ENCODE measurements at places on chromosomes 3 and 15. TPM values are rescaled to one million over a fixed set of nuclear protein-coding genes. Genes with fewer than 3 reads are reported as not detected.

The U2SURP gene
- total RNA-seq, result 48.9 TPM

The MUC20 gene
- total RNA-seq, result 1.2 TPM

The CHDH gene
- 0.70 TPM for total RNA-seq

The ARRDC4 gene
- total RNA-seq, result 47.1 TPM

The SLC35G2 gene
- total RNA-seq, result 3.4 TPM

The PROK2 gene
- total RNA-seq, result not detected

The INKA1 gene
- 21.7 TPM for total RNA-seq

The LRRC31 gene
- total RNA-seq, result not detected

The NPAP1 gene
- total RNA-seq, result not detected

The GCHFR gene
- 29.3 TPM for total RNA-seq

The BFSP2 gene
- not detected for total RNA-seq

The SLCO2A1 gene
- 0.05 TPM for total RNA-seq

The IRAK2 gene
- total RNA-seq, result 6.1 TPM

The KLHL25 gene
- total RNA-seq, result 7.1 TPM

The C3orf22 gene
- total RNA-seq, result not detected

The SLC6A20 gene
- total RNA-seq, result not detected

The A4GNT gene
- not detected for total RNA-seq

The HTR3E gene
- not detected for total RNA-seq

The TMCO5A gene
- not detected for total RNA-seq

The RBPMS2 gene
- total RNA-seq, result not detected

The SEC62 gene
- total RNA-seq, result 21.5 TPM

The C3orf85 gene
- not detected for total RNA-seq

The GPR149 gene
- total RNA-seq, result not detected

The IQCH gene
- 2.6 TPM for total RNA-seq

The CPA3 gene
- total RNA-seq, result not detected

The RFX7 gene
- total RNA-seq, result 8.7 TPM

The LTK gene
- total RNA-seq, result 0.35 TPM

The GPR62 gene
- not detected for total RNA-seq

The BLOC1S6 gene
- total RNA-seq, result 26.3 TPM

The GXYLT2 gene
- 10.7 TPM for total RNA-seq

The PSTPIP1 gene
- 0.42 TPM for total RNA-seq

The CHRNA7 gene
- 0.28 TPM for total RNA-seq

The GOLGA8A gene
- total RNA-seq, result 9.0 TPM

The INSYN1 gene
- total RNA-seq, result 6.9 TPM

The LRRN1 gene
- 2.3 TPM for total RNA-seq

The PML gene
- total RNA-seq, result 35.2 TPM

The OR5H6 gene
- total RNA-seq, result not detected

The PRSS50 gene
- not detected for total RNA-seq

The PYGO1 gene
- 0.49 TPM for total RNA-seq

The PRR23B gene
- not detected for total RNA-seq

The ADAMTS17 gene
- 2.0 TPM for total RNA-seq

Measured in airway epithelial cell (primary cell).